Panc1 (cell line): ENCODE measurements at places on chromosomes 1 and 21.

GRCh38 chr21:16476056-16476825, 746.5 kb downstream of the USP25 start:
- DNase-seq = no peak

DNA sequence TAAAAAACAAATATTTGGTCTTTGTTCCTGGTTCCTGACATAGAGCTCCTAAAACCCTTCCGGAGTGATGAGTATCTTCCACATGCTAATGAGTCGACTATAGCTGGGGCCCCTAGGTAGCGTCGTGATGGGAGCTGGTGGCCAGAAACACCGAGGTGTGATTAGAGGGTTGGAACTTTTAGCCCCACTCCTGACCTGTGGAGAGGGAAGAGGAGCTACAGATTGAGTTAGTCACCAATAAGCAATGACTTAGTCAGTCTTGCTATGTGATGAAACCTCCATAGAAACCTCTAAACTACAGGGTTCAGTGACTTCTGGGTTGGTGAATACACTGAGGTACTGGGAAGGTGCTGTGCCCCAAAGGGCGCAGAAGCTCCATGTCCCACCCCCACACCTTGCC, 30.1 kb upstream of the PLD5 start:
- no peak for DNase-seq

DNA sequence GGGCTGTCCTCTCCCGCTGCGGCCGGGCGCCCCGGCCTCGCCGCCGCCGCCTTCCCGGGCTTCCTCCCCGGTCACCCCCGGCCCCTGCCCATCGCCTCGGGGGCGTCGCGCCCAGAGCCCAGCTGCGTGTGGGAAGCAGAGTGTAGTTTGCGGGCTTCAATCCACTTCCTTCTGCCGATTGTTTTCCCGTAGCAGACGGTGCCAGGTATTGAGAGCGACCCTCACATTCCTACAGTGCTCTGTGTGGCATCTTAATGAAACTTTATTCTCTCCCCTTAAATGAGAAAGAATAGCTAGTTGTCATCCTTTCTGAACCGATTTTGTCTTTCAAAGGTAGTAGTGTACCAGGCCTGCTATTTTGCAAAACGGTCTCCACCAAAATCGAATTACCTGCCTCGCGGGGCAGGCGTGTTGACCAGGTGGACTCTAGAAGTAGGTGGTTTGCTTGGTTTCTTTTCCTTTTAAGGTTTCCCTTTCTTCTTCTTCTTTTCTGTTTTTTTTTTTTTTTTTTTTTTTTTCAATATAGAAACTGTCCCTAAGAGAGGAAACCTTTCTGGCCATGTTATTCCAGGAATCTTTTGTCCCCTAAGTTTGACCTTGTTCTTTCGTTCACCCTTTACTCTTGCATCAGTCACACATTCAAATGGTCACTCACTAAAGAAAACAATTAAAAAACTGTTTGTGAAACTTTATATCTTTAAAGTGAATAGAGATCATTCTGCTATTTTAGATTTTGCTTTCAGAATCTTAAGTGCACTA, 881 bp downstream of the USP25 start:
- no peak for DNase-seq

GRCh38 chr1:29453502-29454240, 217.3 kb downstream of the PTPRU start:
- peak; percentile 1 for DNase-seq

DNA sequence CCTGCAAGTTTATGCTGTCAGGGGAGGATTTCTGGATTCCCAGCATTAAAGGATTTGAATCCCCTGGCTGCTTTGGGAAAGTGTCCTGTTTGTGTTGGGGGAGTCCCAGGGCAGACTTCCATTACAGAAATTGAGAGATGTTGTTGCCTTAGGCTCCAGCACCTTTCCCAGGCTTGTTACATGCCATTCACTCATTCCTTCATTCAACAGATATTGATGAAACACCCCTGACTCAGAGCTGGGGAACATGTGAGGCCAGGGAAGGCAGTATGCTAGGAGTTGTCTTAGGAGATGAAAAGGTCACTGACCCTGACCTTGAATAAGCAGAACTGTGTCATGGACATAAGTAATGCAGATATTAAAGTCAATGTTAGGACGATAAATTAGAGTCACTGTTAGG, 161.7 kb downstream of the NTMT2 start:
- DNase-seq = no peak

- DNase-seq = no peak
Measured at GRCh38 chr21:37072274-37072987, 440 bp downstream of the PIGP start.

GRCh38 chr1:185159966-185160365, 3.0 kb downstream of the SWT1 start:
- no peak for DNase-seq

- no peak for DNase-seq
Measured at GRCh38 chr1:36083635-36084496, at the start of gene TEKT2. Gene TEKT2 (plus strand): TSS chr1:36084094. CDS start chr1:36084922, 828 bp downstream.

GRCh38 chr1:240021709-240022108, 70.0 kb upstream of the FMN2 start:
- DNase-seq = no peak

DNA sequence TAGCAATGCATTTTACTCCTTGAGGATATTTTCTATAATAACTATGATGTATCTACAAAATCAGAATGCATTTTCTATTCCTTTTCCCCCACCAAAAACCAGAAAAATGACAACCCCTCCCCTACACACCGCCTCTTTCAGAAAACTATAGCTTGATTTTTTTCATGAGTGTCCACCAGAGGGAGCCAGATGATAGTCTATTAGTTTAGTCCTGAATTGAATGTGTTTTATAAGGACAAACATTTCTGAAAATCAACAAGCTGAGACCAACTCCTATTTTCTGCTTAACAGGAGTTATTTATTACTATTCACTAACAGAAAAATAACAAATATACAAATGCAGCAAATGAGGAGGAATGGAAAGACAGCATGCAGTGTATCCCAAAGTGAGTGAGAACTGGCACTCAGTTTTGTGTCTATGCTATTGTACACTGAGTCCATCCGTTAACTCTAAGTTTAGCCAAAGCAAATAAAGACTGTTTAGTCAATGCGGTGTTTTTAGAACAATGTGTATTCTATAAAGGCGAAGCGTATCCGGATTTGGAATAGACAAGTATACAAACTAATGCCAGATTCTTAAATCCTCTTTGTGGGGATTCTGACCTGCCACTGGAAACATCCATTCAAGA, 182.6 kb downstream of the VAV3 start:
- DNase-seq = no peak

DNA sequence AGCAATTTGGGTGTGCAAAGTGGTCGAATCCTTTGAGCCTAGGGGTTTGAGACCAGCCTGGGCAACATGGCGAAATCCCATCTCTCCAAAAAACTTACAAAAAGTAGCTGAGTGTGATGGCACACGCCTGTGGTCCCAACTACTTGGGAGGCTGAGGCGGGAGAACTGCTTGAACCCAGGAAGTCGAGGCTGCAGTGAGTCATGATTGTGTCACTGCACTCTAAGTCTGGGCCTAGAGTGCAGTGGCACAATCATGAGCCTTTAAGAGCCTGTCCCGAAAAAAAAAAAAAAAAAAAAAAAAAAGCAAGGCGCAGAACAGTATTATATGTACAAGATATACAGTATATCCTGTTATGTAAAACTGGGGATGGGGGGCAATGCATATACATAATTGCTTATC, 25.1 kb upstream of the HTR1D start:
- DNase-seq = no peak

DNA sequence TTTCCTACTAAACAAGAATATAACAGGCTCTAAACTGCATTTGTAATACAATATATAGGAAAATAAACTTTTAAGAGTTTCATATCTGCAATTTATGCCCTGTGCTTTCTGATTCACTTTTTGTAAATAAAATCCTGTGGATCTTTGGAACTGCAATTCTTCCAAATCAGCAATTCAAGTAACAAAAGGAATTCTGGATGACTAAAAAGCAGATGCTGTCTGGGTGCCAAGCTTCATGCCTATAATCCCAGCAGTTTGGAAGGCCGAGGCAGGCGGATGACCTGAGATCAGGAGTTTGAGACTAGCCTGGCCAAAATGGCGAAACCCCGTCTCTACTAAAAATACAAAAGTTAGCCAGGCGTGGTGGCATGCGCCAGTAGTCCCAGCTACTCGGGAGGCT, 6.3 kb downstream of the NME7 start:
- no peak for DNase-seq

- no peak for DNase-seq
Measured at GRCh38 chr1:197706601-197707000, 68.7 kb downstream of the DENND1B start.

DNA sequence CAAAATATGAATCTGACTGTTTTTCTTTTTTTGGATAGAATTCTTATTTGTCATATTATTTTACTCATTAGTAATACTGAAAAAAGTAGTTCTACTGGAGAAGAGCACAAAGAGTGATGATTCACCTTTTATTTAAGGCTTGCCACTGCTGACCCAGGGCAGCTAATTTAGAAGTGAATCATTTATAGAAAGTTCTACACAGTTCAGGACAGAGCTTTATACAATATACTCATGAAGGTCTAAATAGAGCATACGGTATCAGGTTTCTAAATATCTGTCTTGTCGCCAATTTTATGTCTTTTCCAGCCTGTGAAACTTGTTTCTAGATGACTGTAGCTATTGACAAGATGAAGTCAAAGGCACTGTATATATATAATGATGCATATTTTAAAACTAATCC, 25.0 kb downstream of the GIPC2 start:
- no peak for DNase-seq

GRCh38 chr21:25708467-25709065, 26.1 kb downstream of the ATP5PF start:
- peak; percentile 22 for DNase-seq

DNA sequence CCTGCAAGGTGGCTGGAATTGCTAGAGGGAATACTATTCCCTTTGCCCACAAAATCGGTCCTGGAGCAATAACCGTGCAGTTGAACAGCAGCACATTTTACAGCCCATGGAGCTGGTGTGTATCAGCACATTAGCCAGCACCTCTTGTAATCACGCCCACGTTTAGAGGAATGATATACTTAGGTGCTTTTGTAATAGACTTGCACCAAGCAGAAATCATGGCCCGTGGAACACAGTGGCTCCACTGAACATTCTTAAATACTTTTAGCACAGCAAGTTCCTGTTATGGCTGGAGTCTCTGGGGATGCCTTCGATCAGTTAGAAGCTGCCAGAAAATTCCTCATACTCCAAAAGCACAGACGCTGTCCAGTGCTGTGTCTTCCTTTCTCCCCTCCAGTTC, 218.1 kb upstream of the FAM78B start:
- no peak for DNase-seq

GRCh38 chr21:43937891-43938309, 72.9 kb downstream of the AGPAT3 start:
- no peak for DNase-seq

GRCh38 chr1:30534551-30534940, 188.8 kb downstream of the MATN1 start:
- no peak for DNase-seq

DNA sequence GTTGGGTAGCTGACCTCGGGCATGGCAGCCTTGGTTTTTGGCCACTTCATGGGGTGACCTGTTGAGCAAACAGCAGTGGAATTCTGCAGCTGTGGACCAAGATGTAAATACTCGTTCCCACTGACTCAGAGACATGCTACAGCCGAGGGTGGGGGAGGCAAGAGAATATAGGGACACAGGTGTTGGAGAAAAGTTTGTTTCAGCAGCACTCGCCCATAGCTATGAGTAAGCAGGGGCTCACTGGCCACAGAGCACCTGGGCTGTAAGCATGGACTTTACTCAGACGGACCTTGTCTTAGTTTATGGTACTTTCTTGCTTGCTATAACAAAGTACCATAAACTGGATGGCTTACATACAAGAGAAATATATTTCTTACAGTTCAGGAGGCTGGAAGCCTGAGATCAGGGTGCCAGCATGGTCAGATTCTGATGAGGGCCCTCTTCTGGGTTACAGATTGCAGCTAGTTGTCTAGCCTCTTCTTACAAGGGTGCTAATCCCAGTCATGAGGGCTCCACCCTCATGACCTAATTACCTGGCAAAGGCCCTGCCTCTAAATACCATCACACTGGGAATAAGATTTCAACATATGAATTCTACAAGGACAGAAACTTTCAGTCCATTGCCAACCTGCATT, 437.2 kb upstream of the DAB1 start:
- DNase-seq = no peak

DNA sequence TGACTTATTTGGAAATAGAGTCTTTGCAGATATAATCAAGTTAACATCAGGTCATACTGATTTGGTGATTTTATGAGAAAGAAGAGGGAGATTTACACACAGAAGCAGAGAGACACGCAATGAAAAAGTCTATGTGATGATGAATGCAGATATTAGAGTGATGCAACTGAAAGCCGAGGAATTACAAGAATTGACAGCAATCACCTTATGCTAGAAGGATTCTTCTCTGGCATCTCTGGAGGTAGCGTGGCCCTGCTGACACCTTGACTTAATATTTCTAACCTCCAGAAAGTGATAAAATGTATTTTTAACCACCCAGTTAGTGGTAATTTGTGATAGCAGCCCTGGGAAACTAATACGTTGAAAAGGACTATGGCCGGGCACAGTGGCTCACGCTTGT, 14.2 kb upstream of the CFH start:
- DNase-seq = no peak

DNA sequence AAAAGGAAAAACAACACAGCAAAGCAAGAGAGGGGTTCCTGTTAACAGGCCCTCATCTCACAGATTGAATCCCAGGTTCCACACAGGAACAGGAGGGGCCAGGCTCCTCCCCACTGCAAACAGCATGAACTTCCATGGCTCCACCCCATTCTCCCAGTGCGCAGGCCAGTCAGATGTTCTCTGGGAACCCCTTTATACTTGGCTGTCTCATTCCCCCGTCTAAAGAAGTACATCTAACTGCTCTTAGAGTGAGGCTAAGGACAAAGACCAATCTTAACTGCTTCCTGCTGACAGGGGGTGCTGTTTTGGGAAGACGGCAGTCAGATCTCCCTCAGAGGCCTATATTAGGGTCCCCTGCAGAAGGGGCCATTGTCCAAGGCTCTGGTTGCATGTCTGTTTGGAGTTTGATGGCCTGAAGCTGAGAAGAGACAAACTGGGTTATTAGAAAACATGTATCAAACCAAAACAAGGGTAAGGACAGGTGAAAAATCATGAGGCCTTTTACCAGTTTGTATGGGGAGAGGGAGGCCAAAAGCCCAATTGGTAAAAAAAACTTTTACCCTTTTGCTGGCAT, 10.5 kb upstream of the NASP start:
- DNase-seq = no peak

GRCh38 chr1:227888404-227889046, 59.2 kb downstream of the WNT9A start:
- DNase-seq = no peak
